GM04504 (cell line): ENCODE measurements at places on chromosomes 3 and 15.
A peak's percentile ranks its signal among the peaks of the same experiment; 100 is the strongest.

- DNase-seq, result no peak
Measured at GRCh38 chr15:90558171-90558573, 28.4 kb downstream of the CRTC3 start.

GRCh38 chr15:81080996-81081395 is 53.1 kb upstream of the CFAP161 start:
- no peak for DNase-seq

GRCh38 chr15:33032053-33032452 is 162.5 kb downstream of the FMN1 start:
- DNase-seq, result no peak

DNA sequence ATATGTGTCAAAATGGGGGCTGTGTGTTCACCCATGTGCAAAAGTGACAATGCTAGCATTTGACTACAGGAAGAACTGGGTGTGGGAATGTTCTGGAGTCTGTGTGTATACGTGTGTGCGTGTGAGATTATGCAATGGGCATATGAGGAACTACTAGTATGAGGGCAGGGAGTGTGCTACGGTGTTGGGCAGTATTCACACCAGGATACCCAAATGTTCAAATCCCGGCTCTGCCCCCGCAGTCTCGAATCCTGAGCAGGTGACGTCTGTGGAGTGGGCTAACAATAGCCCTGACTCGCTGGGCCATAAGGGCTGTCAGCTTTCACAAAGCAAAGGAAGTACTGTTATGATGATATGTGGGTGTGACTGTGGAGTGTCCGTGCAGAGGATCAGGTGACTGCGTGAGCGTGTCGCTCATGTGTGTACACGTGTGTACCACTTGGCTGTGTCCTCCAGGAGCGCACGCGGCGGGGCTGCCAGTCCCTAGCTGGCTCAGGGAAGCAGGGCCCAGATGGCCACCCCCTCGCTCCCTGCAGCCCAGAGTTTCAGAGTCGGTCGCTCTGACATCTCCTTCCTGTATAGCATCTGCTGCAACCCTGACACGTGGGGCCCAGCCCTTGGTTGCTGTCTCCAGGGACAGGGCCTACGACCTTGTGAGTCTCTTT is 27.2 kb downstream of the IQSEC1 start:
- DNase-seq, result no peak

- no peak for DNase-seq
Measured at GRCh38 chr15:77993374-77993911, 84.1 kb downstream of the TBC1D2B start.

GRCh38 chr15:79308874-79309273 is 2.0 kb upstream of the TMED3 start:
- no peak for DNase-seq

DNA sequence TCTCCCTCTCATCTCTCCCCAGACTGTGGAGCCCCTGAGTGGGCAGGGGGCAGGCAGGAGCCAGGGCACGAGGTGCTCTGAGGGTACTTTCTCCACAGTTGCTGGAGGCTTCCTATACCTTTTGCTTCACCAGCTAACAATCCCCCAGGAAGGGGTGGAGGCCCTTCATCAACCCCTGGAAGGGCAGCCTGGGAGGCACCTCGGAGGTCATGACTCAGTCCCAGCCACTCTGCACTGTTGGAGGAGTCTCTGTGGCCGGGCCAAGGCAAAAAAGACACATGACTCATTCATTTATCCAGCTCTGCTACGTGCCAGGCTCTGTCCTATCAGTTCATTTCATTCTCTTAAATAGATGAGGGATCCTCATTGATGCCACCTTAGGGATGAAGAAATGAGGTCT is 15.6 kb upstream of the KY start:
- peak; percentile 35 for DNase-seq

- peak; percentile 66 for DNase-seq
Measured at GRCh38 chr15:80870893-80871292, 91.7 kb downstream of the CEMIP start.

DNA sequence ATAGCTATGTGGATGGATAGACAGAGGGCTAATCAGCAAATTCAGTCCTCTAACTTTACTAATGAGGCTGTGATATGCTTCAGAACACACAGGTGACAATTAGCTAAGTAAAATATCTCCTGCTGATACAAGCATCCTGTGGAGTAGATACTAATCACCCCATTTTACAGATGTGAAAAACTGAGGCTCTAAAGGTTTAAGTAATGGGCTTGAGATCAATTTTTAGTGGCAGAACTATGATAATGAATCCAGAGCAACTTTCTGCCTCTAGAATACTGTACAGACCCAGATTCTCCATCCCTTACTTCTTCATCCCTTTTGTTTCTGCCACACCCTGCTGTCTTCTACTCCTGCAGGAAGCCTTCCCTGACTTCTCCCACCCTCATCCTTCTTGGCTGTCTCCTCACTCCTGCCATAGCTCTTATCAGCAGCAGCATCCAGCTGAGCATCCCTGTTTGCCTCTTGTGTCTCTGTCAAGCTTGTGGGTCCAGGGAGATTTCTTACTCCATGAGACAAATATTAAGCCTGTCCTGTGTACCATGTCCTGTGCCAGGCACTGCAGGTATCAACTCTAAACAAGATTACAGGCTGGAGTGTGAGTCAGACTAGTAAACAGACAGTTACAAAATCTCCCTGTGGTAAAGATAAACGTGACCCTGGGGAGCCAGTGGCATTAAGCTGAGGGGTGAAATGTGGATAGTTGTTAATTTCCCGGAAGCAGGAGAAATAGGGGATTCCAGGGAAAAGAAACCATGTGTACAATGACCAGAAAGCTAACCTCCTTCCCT is 39.2 kb downstream of the SLC6A11 start:
- DNase-seq, result no peak

- peak; percentile 16 for DNase-seq
Measured at GRCh38 chr3:142022381-142022780, 127.0 kb downstream of the TFDP2 start.

DNA sequence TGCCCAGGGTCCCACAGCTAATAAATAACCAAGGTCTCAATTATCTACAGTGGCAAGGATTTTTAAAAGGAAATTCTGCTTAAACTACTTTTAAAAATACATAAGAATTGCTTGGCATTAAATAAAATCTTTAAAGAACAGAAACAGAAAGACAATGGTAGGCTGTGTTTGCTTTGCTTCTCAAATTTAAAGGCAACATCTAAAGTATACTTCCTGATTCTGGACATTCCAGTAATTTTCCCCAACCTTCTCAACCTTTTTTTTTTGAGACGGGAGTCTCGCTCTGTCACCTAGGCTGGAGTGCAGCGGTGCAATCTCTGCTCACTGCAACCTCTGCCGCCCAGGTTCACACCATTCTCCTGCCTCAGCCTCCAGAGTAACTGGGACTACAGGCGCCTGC is 5.3 kb downstream of the VPS13C start:
- DNase-seq, result no peak

DNA sequence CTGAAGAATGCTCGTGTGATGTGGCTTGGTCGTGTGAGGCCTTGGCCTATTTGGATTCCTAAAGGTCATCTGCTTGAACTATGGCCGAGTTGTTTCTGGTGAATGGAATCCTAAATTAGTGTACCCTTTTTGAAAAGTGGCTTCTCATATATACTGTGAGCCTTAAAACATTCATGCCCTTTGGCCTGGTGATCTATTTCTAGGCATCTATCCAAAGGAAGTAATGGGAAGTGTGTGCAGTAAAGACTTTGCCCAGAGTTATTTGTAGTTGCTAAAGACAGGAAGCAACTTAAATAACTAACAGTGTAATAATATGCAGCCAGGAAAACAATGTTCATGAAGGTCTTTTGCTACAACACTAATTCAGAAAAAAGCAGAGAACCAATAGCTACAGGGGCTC is 3.0 kb downstream of the DGKG start:
- DNase-seq, result no peak

GRCh38 chr3:23567917-23568316 is 237.8 kb upstream of the UBE2E1 start:
- DNase-seq, result peak; percentile 88
